ENCODE measurements at places on chromosomes 4 and X.

- no peaks in the 10 kb centered on the region for H3K27me3 ChIP-seq
- DNase-seq = no peak
- H3K4me3 ChIP-seq = no peak overlapping the region
- no peak overlapping the region for H3K27ac ChIP-seq
- H3K36me3 ChIP-seq = no peaks in the 10 kb centered on the region
These were observed 48.0 kb upstream of the TMEM131L start for GRCh38 chr4:153418121-153418520.

GRCh38 chrX:40625294-40625693, 2.1 kb downstream of the MPC1L start:
- H3K27me3 ChIP-seq = no peaks in the 10 kb centered on the region
- peaks cover 14% of the 10 kb centered on the region for H3K36me3 ChIP-seq
- no peak overlapping the region for H3K27ac ChIP-seq
- H3K4me3 ChIP-seq = no peak overlapping the region
- DNase-seq = no peak

DNA sequence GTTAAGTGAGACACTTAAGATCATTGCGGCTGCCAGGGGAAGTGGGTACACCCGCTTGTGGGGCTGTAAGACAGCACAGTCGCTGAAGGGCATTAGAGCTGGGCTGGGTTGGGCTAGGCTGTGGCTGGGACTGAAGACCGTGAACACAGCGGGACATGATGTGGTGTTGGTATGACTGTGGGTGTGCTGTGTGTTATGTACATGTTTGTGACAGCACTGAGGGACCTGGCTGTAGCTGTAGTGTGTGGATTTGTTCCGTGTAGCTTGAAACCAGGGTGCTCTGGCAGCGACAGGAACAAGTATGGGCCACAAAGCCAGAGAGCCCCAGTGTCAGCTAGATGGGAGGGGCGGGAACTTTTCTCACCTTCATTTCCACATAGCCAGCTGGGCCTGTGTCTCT, 82.1 kb downstream of the NHSL2 start:
- DNase-seq = no peak
- H3K27me3 ChIP-seq = no peaks in the 10 kb centered on the region
- no peaks in the 10 kb centered on the region for H3K4me1 ChIP-seq

GRCh38 chrX:9710332-9710731, 55.3 kb downstream of the GPR143 start:
- DNase-seq = no peak
- no peak overlapping the region for H3K4me3 ChIP-seq

DNA sequence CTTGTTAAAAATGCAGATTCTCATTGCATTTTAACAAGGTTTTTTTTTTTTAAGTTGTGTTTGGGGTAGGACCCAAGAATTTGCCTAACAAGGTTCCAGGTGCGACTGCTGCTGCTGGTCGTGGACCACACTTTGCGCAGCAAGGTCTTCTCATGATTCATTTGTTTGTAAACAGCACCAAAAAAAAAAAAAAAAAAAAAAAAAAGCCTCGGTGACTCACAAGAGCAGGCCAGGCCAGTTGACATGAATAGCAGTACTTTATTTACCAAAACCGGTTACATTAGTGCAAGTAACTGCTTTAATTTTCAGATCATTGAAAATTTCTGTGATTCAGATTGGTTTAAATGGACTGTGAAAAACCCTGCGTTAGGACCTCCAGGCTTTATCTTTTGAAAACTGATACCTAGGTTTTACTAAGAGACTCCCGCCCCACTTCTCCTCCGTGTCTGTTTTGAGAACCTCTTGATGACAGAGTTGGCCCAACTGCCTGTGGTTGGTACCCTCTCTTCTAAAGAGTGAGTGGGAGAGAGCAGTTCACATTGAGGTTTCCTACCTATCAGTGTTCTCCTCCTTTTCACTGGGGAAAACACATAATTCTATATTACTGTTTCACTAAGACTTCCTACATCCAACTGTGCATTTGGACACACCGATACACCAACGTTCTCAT, 86.2 kb downstream of the PHEX start:
- no peaks in the 10 kb centered on the region for H3K36me3 ChIP-seq
- no peak for DNase-seq
- no peaks in the 10 kb centered on the region for H3K4me1 ChIP-seq
- H3K4me3 ChIP-seq = no peak overlapping the region
- no peak overlapping the region for H3K27ac ChIP-seq

DNA sequence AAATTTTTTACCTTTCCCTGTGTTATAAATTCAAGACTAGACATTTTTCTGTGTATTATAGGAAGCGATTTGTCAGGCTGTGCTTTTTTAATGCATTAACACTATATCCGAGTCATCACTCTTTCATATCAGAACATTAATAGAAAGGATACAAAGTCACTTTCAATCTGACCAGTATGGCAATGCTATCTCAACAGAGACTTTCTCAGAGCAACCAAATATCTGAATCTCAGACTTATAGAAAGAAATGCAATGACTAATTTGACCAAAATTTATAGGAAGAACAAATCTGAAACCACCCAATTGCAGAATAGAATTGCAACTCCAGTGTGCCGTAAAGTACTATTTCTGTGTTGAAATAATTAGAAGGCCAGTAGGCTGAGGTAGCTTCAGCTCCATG, 473 bp upstream of the TKTL2 start:
- H3K4me1 ChIP-seq = no peaks in the 10 kb centered on the region
- H3K27ac ChIP-seq = no peak overlapping the region
- DNase-seq = no peak
- H3K36me3 ChIP-seq = no peaks in the 10 kb centered on the region
- no peak overlapping the region for H3K4me3 ChIP-seq

GRCh38 chrX:37854148-37854547, 6.8 kb upstream of the DYNLT3 start:
- H3K27ac ChIP-seq = no peak overlapping the region
- H3K4me1 ChIP-seq = no peaks in the 10 kb centered on the region
- no peaks in the 10 kb centered on the region for H3K36me3 ChIP-seq
- H3K27me3 ChIP-seq = no peaks in the 10 kb centered on the region
- no peak for DNase-seq

- H3K4me3 ChIP-seq = no peak overlapping the region
- no peaks in the 10 kb centered on the region for H3K4me1 ChIP-seq
- no peak for DNase-seq
- no peaks in the 10 kb centered on the region for H3K27me3 ChIP-seq
- H3K36me3 ChIP-seq = no peaks in the 10 kb centered on the region
- no peak overlapping the region for H3K27ac ChIP-seq
These were observed 426.0 kb downstream of the AFF2 start for GRCh38 chrX:148926371-148926770.

DNA sequence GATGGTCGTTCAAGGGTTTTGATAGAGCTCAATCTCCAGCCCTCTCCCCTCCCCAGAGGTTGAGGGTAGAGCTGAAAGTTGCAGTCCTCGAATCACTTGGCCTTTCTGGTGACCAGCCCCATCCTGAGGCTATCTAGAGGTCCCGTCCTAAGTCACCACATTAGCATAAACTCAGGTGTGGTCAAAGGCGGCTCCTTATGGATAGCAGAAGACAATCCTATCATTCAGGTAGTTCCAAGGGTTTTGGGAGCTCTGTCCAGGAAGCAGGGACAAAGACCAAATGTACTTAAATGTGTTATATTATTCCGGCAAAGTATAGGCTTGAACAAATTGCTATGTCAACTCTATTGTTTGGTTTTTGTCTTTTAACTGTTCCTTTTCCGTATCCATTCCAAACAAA, 30.6 kb downstream of the PDK3 start:
- peaks cover 7% of the 10 kb centered on the region for H3K4me1 ChIP-seq
- peak overlapping the region; percentile 93 for H3K27ac ChIP-seq
- H3K36me3 ChIP-seq = no peaks in the 10 kb centered on the region
- H3K27me3 ChIP-seq = no peaks in the 10 kb centered on the region

DNA sequence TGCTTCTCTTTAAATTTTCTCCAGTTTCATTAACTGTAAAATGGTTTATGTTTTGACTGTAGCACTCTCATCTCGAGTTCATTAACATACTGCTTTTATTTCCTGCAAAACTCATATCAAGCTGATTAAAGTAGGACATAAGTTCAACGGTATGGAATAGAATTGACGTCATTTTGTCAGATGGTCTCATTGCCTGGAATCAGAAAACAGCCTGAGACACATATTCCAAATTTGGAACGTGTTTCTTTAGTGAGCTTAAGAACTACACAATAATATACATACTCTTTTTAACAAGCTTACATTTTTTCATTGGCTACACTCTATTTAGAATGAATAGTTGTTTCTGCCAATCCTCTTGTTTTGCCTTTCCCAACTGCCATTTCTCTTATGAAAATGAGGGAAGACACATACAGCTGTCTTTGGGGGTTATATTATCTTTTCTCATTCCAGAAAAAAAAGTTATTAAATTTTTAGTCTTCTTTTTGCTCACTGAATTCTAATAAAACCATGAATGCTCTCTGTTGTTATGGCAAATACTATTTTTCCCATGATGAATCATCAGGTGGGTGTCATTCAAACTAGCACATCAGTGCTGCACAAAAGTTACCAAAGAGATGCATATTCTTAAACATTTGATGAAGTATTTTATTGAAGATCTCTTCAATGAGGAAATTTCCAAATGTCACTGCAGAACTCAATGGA, 162.8 kb downstream of the GABRB1 start:
- H3K27ac ChIP-seq = no peak overlapping the region
- H3K27me3 ChIP-seq = no peaks in the 10 kb centered on the region
- H3K4me3 ChIP-seq = no peak overlapping the region

GRCh38 chrX:84729809-84730208, 227.6 kb upstream of the HDX start:
- no peaks in the 10 kb centered on the region for H3K4me1 ChIP-seq
- no peaks in the 10 kb centered on the region for H3K36me3 ChIP-seq
- no peaks in the 10 kb centered on the region for H3K27me3 ChIP-seq
- no peak for DNase-seq

DNA sequence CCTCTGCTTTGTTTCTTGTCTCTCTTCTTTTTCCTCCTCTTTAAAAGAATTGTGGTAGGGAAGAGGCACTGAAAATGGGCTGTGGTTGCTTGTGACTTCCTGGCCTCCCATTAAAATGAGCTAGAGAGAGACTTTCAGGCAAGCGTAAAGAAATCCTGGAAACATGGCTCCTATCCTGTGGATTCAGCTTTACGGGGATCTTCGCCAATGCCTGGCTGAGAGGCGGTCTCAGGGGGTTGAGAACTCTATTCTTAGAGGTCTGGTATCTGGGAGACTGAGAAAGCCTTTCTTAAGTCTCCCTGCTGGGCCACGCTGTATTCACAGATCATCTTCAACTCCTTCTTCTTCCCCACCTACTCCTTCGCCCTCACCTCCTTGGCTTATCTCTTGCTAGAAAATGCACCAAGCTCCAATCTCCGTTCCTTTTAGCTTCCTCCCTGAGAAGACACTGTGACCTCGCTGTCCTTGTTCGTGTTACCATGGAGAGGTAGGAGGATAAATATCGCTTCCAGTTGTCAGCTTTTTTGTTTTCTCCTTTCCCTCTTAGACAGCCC, 542 bp upstream of the KLF8 start:
- no peaks in the 10 kb centered on the region for H3K36me3 ChIP-seq
- no peaks in the 10 kb centered on the region for H3K4me1 ChIP-seq
- no peak overlapping the region for H3K4me3 ChIP-seq
- no peaks in the 10 kb centered on the region for H3K27me3 ChIP-seq

GRCh38 chr4:118849867-118850487, 14.1 kb upstream of the SEC24D start:
- no peak for DNase-seq
- no peaks in the 10 kb centered on the region for H3K36me3 ChIP-seq
- peaks cover 7% of the 10 kb centered on the region for H3K4me1 ChIP-seq

GRCh38 chr4:110278127-110278526, 79.7 kb upstream of the ELOVL6 start:
- DNase-seq = no peak
- no peaks in the 10 kb centered on the region for H3K4me1 ChIP-seq
- no peak overlapping the region for H3K27ac ChIP-seq
- no peak overlapping the region for H3K4me3 ChIP-seq

DNA sequence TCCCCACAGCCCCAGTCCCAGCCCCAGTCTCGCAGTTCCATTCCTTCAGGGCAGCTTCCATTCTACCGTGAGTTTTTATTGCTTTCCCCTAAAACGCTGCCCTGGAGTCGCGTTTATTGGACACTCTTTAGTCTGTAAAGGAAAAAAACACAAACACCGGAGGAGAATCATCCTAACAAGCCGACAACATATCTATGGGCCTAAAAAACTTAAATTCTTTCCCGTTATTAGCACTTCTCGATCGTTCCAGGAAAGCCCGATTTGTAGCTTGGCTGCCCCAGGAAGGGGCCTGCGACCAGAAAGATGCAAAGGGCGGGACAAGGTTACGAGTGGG, 178.5 kb downstream of the CBR4 start:
- peak overlapping the region; percentile 75 for H3K27ac ChIP-seq
- DNase-seq = no peak
- peak overlapping the region; percentile 65 for H3K4me3 ChIP-seq
- no peaks in the 10 kb centered on the region for H3K36me3 ChIP-seq
- no peaks in the 10 kb centered on the region for H3K27me3 ChIP-seq
- H3K4me1 ChIP-seq = peaks cover 10% of the 10 kb centered on the region

- no peaks in the 10 kb centered on the region for H3K27me3 ChIP-seq
- H3K4me1 ChIP-seq = peaks cover 6% of the 10 kb centered on the region
- no peak for DNase-seq
These were observed 89.7 kb downstream of the BCOR start for GRCh38 chrX:40007756-40008705.

GRCh38 chrX:71440401-71440800, 74.2 kb downstream of the TAF1 start:
- peaks cover under 1% of the 10 kb centered on the region for H3K36me3 ChIP-seq
- DNase-seq = no peak
- no peak overlapping the region for H3K27ac ChIP-seq
- H3K27me3 ChIP-seq = no peaks in the 10 kb centered on the region
- H3K4me3 ChIP-seq = no peak overlapping the region

DNA sequence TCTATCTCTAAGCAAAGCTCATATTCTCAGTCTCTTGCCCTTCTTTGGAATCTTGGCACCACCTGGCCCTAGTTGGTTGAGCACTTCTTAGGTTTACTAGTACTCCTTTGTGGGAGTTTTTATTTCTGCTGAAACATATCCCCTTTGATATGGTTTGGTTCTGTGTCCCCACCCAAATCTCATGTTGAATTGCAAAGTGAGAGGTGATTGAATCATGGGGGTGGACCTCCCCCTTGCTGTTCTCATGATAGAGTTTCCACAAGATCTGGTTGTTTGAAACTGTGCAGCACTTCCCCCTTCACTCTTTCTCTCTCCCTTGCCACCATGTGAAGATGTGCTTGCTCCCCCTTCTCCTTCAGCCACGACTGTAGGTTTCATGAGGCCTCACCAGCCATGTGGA, 22.2 kb upstream of the SYNPO2 start:
- no peak overlapping the region for H3K4me3 ChIP-seq
- DNase-seq = no peak
- H3K27ac ChIP-seq = no peak overlapping the region

- no peak overlapping the region for H3K4me3 ChIP-seq
- no peak for DNase-seq
- H3K36me3 ChIP-seq = no peaks in the 10 kb centered on the region
- H3K4me1 ChIP-seq = no peaks in the 10 kb centered on the region
These were observed 10.7 kb upstream of the SMIM10L2A start for GRCh38 chrX:135410861-135411627.

- peaks cover 3% of the 10 kb centered on the region for H3K4me1 ChIP-seq
- no peak for DNase-seq
- no peaks in the 10 kb centered on the region for H3K27me3 ChIP-seq
- peaks cover 50% of the 10 kb centered on the region for H3K36me3 ChIP-seq
These were observed 50.1 kb upstream of the TBC1D14 start for GRCh38 chr4:6859543-6859942.
